RKO (cell line): ENCODE measurements at places on chromosomes 2 and 18.
A peak's percentile ranks its signal among the peaks of the same experiment; 100 is the strongest.

- DNase-seq, result no peak
Measured at GRCh38 chr18:56224669-56225561, 413.5 kb downstream of the TXNL1 start.

DNA sequence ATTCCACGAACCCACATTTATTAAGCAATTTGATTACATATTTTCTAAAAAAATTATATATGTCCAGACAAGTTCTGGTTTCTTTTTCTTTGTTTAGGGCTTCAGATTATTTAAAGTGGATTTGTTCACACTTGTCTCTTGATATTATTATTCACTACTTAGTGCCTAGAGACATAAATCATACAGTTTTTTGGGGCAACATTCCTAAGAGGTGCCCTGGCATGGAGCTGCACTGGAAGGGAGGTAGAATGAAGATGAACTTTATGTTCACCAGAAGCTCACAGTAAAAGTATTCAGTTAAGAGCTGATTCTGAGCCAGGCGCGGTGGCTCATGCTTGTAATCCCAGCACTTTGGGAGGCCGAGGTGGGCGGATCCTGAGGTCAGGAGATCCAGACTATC is 762.7 kb upstream of the TMEFF2 start:
- DNase-seq, result no peak

GRCh38 chr2:29742656-29743055 is 178.7 kb downstream of the ALK start:
- DNase-seq, result no peak

DNA sequence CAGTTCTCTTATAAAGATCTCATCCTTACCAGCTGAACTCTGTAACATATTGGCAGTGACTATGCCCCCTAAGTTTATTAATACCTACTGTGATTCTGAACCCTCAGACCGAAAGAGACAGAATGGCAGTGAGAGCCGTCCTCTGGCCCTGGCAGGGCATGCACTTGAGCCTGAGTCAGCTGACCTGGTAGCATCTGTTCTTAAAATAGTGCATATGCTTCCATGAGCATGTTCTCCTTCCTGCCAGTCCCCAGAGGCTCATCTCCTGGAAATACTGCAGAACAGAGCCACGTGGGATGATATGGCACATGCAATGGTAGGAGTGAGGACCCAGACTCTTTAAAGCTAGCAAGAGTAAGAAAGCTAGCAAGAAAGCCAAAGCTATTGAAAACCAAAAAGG is 59.0 kb downstream of the RASGRP3 start:
- no peak for DNase-seq

DNA sequence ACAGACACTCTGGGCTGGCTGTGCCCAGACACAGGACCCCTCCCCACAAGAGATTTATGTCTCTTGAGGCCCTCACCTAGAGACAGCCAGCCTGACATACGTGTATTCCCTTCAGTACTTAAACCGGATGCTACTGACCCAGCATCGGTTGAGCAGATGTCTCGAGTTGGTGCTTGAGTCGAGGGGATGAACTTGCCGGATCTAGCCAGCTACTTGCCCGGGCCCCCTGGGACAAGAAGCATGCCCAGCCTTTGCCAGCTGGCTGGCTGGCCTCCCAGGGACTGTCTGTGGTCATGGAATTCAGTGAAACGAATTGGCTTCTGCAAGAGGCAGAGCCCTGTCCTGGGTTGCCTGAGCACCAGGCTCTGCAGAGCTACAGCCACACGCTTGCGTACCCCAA is 36.0 kb downstream of the DNMT3A start:
- DNase-seq, result no peak

- no peak for DNase-seq
Measured at GRCh38 chr2:233451950-233452349, 97.7 kb downstream of the DGKD start.

- no peak for DNase-seq
Measured at GRCh38 chr2:233408366-233409285, 54.3 kb downstream of the DGKD start.

- peak; percentile 12 for DNase-seq
Measured at GRCh38 chr2:241316825-241317224, 1.1 kb downstream of the SEPTIN2 start.

- peak; percentile 84 for DNase-seq
Measured at GRCh38 chr2:193966590-193966989, 1690.4 kb upstream of the SLC39A10 start.

DNA sequence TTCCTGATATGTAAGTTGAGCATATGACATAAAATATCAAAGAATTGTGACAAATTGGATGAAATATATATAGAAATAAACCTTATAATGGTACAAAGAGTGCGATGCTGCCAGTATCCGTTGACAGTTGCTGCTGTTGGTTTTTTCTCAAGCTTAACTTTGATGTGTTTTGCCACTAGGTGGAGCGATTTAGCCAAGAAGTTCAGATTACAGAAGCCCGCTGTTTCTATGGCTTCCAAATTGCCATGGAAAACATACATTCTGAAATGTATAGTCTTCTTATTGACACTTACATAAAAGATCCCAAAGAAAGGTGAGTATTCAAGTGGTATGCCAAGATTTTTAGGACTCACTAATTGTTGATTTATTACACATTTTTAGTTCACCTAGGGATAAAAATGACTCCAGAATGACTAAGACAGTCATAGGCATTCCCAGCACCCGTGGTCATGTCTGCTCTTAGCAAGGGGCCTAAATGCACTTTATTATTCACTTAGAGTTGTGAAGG is 2.1 kb downstream of the RRM2 start:
- peak; percentile 91 for DNase-seq

- DNase-seq, result no peak
Measured at GRCh38 chr18:34549367-34549766, 160.7 kb upstream of the DTNA start.

- DNase-seq, result no peak
Measured at GRCh38 chr2:239895116-239895515, 130.0 kb downstream of the NDUFA10 start.

GRCh38 chr2:126793885-126794613 is 104.6 kb upstream of the TEX51 start:
- DNase-seq, result no peak

- no peak for DNase-seq
Measured at GRCh38 chr2:63899639-63900038, 57.9 kb downstream of the UGP2 start.

- no peak for DNase-seq
Measured at GRCh38 chr2:154133823-154134222, 262.1 kb downstream of the GALNT13 start.

DNA sequence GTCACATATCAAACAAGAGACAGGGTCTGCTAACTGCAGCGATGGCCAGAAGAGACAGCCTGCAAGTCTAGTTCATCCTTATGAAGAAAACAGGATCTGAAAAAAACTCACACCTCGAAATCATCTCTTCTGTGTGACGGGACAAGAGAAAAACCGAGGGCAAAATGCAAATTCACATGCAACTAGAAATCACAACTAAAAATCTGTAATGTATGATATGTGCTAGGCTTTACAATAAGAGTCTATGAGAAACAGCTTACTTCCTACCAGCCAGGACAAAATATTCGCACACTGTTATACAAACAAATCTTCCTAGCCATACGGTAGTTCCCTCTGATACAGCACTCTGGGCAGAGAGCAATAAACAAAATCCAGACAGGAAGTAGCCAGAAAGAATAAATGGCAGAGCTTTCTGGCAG is 48.8 kb downstream of the ANKRD44 start:
- no peak for DNase-seq

- no peak for DNase-seq
Measured at GRCh38 chr2:236143811-236144210, 24.4 kb downstream of the GBX2 start.

DNA sequence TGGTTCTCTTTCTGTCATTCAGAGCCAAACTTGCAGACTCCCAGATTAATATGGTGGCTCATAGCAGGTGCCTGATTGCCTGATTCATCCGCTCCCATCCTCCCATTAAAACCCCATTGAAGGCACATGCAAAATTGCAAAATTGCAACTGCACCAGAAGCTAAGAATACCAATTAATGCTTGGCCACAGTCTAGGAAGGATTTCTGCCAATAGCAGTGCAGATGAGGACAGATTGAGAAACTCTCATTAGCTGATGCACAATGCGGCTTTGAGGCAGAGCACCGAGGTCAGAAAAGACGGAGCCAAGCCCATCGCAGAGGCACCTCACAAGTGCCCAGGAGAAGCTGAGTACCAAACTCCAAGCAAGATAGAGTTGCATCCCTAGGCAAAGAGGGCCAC is 172.8 kb downstream of the ARL4C start:
- no peak for DNase-seq

GRCh38 chr2:216589791-216590190 is 43.4 kb upstream of the IGFBP2 start:
- no peak for DNase-seq

DNA sequence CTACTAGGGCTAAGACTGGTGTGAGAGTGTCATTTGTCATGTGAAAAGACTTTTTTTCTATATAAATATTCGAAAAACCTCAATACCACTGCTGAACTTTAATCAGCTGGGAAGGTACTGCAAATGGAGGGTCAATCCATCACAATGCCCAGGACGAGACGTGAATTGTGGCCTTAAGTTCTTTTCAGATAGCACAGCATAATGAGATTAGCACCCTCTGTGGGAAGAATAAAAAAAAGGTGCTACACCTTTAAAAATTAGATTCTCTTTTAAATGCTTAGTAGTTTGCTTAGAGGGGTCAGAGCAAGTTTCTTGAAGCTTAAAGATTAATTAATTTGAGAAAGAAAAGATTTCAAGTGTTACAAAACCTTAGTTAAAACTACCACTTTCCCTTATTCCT is 5.6 kb downstream of the LRRTM1 start:
- DNase-seq, result no peak

- no peak for DNase-seq
Measured at GRCh38 chr2:216601632-216602409, 31.4 kb upstream of the IGFBP2 start.

GRCh38 chr2:85168942-85169341 is 35.8 kb downstream of the TCF7L1 start:
- DNase-seq, result no peak

DNA sequence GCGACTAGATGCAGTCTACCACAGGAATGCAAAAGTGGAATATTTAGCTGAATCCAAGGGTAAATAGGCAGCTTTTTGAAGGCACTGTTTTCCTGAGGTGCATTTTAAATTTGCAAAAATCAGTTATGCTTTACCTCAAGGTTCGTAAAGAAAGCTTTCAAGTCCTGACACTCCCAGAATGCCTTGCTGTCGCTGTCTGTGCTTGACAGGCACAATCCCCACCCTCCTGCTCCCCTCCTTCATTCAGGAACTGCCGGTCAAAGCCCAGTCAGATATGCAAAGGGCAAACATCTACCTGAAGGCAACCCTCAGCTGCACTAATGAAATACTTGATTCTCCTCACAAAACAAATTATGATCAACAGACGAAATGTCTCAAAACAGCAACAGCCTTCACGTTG is 97.4 kb upstream of the DDX18 start:
- DNase-seq, result no peak

GRCh38 chr2:3595985-3596384 is 1.1 kb downstream of the COLEC11 start:
- DNase-seq, result no peak

- peak; percentile 50 for DNase-seq
Measured at GRCh38 chr18:44325903-44326635, 354.6 kb upstream of the SETBP1 start.
